ENCODE measurements at places on chromosomes 7 and 10.

DNA sequence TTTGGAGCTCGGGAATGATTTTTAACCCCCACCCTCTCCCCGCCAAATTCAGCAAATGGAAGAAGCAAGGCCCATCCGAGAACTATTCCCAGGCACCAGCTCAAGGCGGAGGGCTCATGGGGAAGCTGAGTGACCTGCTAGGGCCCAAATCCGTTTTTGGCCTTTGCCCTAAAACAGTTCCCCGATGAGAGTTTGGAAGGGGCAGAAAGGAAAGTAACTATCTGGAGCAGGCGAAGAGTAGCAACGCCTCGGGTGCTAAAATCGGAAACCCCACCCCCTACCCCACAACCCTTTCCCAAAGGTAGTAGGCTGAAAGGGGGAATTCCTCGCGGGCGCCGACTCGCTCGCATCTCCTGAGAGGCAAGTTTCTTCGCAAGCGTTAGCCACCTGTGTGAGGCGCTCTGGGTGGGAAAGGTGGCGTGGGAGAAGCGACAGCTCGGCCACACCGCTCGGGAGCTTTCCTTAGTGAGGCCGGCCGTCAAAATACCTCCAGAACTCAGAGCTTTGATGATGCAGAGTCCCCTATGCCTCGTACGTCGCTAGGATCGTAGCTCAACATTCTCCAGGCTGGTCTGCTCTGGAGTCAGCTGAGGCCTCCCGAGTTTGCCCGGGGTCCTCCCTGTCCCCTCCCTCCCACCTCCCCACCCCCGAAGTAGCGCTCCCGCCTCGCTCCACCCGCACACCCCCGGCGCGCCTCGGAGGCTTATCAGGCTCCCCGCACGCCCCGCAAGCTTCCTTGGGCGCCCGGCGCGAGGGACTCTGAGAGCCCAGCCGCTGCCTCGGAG, 642 bp upstream of the PRKG1 start:
- no peak for DNase-seq

- no peak for DNase-seq
Observed at GRCh38 chr10:113578773-113579172, 25.9 kb downstream of the HABP2 start.

GRCh38 chr7:122219253-122219865, 75.3 kb upstream of the AASS start:
- no peak for DNase-seq

DNA sequence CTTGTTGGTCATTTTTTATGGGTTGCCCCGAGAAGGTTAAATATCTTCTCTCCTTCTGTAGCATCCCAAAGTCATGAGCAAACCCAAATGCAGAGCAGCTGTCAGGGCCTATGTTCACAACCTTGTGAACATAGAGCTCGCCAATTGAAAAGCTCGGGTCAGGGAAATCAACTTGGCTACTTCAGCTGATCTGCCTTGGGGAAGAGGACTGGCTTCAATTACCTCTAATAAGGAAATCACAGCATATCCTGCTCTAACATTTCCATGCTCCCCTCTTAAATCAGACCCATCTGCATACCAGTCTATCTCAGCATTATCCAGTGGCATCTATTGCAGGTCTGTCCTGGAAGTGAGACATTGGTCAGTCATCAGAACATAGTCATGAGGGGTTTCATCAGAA, 105.6 kb downstream of the ANKRD26 start:
- DNase-seq: no peak

- DNase-seq: no peak
Observed at GRCh38 chr10:111128331-111129180, 51.7 kb downstream of the ADRA2A start.

DNA sequence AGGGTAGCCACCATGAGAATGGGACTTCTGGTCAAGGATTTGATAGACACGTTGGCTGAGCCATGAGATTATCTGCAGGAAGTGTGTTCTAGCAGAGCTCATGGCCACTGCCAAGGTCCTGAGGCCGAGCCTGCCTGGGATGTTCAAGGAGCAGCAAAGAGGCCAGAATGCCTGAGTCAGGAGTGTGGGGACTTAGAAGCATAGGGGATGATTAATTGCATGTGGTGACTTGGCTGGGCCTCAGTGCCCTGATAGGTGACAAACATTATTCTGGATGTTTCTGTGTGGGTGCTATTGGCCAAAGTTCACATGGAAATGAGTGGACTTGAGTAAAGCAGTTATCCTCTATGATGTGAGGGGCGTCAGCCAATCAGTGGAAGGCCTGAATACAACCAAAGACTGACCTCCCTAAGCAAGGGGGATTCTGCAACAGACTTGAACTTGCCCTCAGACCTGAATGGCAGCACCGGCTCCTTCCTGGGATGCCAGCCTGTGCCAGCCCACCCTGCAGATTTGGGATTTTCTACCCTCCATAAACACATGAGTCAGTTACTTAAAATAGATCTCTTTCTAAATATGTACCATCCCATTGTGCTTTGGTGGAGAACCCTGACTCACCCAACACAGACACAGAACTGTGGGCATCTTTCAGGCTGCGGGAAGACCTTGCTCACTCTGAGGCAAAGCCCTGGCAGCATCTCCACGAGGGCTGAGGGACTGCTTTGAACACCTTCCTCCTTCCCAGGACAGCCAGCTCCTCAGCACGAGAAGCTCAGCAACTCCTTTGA, 363.9 kb upstream of the MGMT start:
- DNase-seq: no peak

- no peak for DNase-seq
Observed at GRCh38 chr7:141700296-141700847, 1.6 kb downstream of the DENND11 start.

DNA sequence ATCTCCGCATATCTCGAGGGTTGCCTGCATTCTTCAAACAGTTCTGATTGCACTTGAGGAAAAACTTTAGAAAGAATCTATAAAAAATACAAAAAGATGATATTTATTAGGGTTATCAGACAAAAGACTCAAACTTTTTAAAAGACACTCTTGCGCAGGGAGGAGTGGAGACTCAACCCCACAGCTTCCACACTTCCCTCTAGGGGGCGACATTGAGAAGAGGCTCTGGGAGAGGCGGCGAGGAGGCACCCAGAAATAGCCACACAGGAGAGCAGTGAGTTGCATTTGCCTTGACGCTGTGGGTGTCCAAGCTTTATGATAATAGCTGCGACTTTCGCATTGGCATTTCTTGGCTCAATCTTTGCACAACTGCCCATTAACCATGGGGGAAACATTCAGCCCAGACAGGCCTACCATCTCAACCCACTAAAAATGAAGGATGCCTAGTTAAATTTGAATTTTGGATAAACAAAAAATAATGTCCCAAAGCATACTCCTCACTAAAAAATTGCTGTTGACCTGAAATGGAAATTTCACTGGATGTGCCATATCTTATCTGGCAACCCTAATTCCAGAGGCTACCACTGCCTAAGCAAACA, 86.2 kb downstream of the EBF3 start:
- DNase-seq: no peak

DNA sequence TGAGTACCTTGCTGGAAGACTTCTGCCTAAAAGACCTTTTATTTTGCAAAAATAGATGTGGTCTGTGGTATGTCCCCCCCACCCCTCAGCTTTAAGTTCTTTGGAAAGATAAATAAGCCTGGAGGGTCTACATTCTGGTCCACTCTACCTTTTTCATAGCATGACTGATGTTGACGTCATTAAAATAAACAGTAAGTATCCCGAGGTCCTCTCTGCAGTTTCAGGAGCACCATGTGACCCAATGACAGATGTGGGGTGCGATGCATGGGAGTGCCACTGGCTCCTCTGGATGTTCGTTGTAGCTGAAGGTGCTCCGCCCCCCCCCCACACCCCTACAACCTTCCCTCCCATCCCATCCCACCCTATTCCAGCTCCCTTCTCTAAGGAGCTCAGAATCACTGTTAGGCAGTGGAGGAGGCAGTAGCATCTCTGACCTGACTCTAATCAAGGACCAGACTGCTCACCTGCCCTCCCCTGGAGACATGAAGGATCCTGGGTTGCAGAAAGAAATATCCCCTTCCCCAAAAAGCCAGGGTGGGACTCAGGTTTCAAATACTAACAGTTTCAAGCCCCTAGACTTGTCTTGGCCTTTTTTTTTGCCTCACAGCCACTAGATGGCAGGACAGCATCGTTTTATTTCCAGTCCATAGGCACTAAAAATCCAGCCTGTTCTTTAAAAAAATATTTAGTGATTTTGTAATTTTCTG, 25.1 kb downstream of the CASP7 start:
- no peak for DNase-seq

GRCh38 chr7:151001546-151001945, 10.7 kb downstream of the NOS3 start:
- DNase-seq: no peak

DNA sequence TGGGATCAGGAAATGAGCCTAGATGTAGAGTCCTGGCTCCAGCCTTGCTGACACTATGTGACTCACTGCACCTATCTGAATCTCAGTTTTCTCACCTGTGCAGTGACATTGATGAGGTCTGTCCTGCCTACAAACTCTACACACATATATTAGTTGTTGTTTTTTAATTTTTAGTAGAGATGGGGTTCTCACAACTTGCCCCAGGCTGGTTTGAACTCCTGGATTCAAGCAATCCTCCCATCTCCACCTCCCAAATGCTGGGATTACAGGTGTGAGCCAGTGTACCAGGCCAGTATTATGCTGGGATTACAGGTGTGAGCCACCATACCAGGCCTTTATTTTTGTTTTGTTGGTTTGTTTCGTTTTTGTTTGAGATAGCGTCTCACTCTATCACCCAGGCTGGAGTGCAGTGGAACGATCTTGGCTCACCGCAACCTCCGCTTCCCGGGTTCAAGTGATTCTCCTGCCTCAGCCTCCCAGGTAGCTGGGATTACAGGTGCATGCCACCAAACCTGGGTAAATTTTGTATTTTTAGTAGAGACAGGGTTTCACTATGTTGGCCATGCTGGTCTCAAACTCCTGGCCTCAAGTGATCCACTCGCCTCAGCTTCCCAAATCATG, 11.8 kb upstream of the DDIT4 start:
- DNase-seq: no peak

DNA sequence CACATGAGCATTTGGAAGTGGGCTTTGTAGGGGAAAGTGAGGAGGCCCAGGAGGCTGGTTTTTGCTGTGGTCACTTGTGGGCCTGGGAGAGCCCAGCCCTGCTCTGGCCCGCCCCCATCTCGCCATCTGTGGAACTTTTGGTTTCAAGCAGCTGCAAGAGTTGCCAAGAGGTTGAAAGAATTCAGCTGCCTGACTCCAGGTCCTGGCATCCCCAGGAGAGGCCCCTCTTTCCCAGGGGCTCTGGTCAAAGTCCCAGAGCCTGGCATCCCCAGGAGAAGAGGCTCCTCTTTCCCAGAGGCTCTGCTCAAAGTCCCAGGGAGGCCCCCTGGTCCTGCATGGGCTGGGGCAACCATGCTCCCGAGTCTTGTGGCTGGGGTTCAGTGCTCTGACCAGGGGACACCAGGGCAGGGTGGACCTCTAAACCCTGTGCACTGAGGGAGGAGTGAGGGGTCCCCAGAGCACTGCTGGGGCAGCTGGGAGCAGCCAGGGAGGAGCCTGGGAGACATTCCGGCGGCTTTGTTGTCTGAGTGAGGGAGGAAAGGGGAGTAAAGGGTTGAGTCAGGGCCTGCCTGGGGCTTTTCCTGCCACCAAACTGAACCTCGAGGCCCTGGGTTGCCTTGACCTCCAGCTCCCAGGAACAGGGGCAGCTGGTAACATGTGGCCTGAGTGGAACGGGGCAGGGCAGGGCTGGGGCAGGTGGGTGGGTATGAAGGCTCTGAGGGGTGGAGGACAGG, 27.7 kb upstream of the CSGALNACT2 start:
- no peak for DNase-seq

DNA sequence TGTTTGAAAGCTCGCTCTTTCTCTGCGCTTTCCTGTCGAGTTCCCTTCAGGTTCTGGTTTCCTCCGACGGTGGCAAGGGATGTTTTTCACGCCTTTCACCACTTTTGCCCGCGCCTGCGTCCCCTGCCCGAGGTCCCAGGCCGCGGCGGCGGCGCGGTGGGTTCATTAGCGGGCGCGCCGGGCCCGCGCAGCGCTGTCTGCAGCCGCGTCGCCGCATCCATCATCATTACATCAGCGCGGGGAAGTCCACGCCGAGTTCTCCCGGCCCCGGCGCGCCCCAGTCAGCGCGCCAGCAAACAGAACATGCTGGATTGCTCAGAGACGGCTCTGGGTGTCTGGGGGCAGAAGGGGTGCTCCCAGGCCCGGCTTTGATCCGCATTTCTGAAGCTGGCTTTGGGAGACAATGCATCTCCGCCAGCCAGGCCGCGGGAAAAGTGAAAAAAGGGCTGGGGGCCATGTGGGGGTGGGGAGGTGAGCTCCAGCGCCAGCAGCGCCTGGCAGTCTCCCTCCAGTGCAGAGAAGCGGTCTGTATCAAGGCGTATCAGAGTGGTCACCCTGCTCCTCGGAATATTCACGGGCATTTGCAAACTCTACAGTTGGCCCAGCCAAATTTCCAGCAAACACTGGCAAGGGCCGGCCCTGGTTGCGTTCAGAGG, 8.9 kb downstream of the GLI3 start:
- no peak for DNase-seq

Data from NCI-H1105 (cell line).